ENCODE measurements at places on chromosomes 3 and 15.
A peak's percentile ranks its signal among the peaks of the same experiment; 100 is the strongest.

- peak; percentile 69 for DNase-seq
These were observed 141.5 kb downstream of the GADL1 start for GRCh38 chr3:30752970-30753369.

- DNase-seq = no peak
These were observed 70.2 kb upstream of the ST8SIA2 start for GRCh38 chr15:92323525-92323924.

GRCh38 chr3:134148534-134148933 lies 102.1 kb downstream of the RYK start:
- peak; percentile 14 for DNase-seq

- DNase-seq = peak; percentile 97
These were observed 15.2 kb downstream of the FSTL1 start for GRCh38 chr3:120435621-120436020.

- DNase-seq = no peak
These were observed 678 bp upstream of the TFG start for GRCh38 chr3:100708644-100708988.

GRCh38 chr15:62648954-62649353 lies 393.6 kb upstream of the TPM1 start:
- no peak for DNase-seq

DNA sequence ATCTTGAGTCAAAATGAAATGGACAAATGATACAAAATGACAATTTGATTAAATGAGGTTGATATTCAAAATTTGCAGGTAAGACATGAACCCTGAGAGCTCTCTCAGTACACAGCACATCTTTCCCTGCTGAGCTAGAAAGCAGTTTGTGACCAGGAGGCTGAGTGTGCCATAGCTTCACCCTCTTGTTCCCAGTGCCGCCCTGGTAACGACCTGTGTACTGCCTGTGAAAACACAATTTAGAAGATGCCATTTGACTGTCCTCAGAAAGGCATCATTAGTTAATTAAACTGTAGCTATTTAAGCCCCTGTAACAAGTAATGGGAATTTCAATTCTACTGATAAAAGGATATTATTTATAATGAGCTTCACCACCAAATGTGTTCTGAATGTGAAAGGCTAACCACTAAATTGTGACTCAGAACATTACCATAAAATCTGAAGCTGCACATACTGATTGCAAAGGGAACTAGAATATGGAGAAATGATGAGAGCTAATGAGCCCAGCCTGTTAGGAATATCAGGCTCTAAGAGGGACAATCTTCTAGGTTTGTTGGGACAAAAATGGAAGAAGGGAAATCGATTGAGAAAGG lies 212.9 kb upstream of the ARPP21 start:
- no peak for DNase-seq

GRCh38 chr15:64438653-64439447 lies 21.5 kb upstream of the ZNF609 start:
- DNase-seq = no peak

DNA sequence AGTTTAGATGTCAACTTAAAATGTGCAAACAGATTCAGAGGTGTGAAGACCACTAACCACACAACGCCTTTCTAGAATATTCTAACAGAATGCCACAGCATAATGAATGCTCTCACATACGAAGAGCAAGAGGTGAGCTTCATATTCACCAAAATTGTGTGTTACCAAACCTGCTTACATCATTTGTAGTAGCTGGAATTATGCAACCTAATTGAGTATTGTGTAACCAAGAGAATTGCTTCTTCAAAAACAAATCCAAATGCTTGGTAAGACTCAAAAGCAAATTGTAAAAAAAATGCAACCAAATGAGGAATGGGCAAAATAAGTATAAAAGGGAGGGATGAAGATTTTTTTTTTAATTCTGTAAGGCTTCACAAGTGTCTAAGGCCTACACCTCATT lies 160.7 kb downstream of the TAFA4 start:
- DNase-seq = no peak

GRCh38 chr3:99562138-99562537 lies 76.3 kb upstream of the COL8A1 start:
- peak; percentile 33 for DNase-seq

- no peak for DNase-seq
These were observed 245.1 kb upstream of the NAALADL2 start for GRCh38 chr3:174614036-174614435.

DNA sequence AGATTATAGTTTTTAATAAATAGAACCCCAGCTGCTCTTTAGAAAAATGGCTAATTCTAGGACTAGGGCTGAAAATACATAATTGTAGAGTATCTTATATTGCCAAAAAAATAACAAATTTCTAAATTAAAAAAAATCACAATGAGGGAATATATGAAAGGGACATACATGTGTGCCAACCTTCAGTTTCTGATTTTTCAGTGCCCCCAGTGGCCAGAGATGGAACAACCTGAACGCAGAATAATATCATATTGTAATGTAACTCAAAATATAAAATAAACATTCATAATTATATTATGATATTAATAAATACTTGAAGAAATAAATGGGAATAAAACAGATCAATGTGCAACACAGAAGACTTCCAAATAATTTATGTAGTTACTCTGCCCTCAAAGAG lies 460.5 kb downstream of the ZNF385D start:
- DNase-seq = no peak

DNA sequence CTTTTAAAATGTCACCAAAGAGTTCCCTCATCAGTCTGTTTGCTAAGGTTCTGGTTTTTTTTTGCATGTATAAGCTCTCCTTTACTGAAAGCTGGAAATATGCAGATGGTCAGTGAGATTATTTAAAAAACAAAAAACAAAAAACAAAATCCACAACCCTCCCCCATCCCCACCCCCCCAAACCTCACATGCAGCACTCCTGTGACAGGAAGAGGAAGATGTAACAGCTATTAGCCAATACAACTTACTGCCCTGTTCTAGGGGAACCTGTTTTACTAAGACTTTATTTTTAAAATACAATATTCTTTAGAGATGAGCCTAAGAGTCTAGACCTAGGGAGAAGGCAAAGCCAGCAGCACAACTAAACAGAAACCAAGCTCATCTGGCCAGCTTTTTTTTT lies 39.5 kb downstream of the ANP32A start:
- no peak for DNase-seq

DNA sequence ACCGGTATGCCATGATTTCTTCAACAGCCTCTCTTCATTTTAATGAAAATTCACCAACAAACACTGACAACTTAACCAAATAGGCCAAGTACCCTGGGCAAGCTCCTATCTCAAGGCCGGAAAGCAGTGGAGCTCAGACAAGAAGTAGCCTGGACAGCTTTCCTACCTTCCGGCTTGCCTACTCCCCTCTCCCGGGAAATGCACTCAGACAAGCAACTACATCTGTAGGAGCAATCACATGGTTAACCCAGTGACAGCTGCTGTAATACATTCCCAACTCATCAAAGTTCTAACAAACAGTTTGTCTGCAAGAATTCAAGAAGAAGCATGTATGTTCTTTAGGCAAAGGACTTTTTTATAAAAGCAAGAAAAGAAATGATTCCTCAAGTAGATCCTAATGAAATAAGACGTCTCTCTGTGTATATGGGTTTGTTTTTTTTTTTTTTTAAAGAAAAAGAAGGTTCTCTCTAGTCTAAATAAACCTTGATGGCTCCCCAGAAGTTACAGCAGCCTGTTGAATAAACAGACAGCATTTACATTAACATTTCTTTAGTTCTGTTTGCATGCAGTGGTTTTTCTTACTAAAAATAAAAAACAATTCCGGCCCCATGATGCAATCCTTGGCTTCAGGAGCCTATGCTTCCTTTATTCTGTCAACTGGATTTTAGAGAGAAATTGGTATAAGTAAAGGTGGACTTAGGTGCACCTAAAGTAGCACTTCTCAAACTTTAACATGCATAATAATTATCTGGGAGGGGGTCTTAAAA lies 278.7 kb downstream of the NEK10 start:
- no peak for DNase-seq

- DNase-seq = no peak
These were observed 16.3 kb upstream of the SLC41A3 start for GRCh38 chr3:126100269-126100633.

DNA sequence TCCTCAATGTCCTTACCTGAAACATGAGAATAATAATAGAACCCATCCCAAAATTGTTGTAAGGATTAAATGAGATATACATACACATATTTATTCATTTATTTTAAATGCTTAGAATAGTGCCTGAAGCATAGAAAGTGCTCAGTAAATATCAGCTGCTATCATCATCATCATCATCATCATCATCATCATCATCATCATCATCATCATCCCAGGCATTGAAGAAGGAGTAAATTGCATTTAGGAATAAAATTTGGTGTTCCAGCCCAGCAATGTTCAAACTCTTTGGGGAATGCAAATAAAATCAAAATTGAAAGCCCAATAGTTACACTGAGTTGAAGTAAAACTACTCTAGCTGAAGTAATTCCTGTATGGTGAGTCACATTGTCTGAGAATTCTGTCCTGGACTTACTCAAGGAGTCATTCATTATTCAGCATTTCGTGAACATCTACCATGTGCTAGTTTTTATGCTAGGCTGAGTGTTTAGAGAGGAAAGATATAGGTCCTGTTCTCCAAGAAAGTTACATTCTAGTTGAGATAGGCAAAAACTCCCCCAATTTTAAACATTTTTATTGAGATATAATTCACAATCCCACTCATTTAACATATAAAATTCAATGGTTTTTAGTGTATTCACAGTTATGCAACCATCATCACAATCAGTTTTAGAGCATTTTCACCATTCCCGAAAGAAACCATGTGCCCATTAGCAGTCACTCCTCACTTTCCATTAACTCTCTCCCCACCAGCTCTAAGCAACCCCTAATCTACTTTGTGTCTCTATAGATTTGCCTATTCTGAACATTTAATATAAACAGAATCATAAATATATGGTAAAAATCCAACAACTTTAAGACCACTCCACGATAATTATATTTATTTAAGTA lies 107.2 kb downstream of the FRMD5 start:
- DNase-seq = peak; percentile 82

DNA sequence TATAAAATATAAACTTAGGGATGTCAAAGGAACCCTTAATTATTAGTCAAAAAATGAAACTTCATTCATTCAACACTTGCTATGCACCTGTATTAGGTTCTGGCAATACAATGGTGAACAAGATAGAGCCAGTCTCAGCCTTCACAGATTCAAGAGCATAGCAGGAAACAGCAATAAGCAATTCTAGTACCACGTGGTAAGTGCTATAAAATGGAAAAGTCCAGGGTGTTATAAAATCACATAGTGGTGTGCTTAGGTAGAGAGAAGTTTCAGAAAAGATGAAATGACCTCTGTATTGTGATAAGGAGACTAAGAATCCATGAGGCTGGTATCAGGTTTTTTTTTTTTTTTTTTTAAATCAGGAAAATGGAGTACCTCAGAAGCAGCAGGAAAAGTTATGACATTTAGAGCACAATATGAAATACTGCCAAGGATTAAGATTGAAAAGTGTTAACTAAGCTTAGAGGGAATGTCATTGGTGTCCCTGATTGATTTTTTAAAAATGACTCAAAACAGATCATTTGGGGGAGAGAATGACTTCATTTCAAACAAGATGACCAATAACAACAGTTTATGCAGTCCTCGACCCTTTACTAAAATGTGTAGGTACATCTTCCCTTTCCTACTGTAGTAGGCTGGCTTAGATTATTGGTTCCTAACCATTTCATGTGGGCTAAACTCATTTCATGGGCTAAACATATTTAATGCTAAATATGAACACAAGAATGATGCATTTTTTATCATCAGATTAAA lies 5.0 kb downstream of the TOMM70 start:
- DNase-seq = no peak

DNA sequence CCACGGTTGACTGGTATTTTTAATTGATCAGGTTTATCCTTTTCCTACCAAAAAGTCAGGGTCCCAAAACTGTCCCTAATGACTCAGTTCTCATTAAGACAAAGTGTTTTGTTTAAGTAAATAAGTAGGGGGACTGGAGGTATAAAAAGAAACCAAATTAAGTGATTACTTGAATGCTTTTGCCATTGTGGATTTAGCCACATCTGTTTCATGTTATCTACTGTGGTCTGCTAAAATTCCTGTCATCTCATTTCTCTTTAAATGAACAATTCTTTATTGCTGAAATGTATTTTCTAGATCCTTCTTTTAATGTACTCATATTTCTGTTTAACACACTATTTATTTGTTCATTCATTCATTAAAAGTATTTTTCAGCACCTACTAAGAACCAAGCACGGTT lies 625.9 kb upstream of the ADAMTS9 start:
- DNase-seq = no peak

DNA sequence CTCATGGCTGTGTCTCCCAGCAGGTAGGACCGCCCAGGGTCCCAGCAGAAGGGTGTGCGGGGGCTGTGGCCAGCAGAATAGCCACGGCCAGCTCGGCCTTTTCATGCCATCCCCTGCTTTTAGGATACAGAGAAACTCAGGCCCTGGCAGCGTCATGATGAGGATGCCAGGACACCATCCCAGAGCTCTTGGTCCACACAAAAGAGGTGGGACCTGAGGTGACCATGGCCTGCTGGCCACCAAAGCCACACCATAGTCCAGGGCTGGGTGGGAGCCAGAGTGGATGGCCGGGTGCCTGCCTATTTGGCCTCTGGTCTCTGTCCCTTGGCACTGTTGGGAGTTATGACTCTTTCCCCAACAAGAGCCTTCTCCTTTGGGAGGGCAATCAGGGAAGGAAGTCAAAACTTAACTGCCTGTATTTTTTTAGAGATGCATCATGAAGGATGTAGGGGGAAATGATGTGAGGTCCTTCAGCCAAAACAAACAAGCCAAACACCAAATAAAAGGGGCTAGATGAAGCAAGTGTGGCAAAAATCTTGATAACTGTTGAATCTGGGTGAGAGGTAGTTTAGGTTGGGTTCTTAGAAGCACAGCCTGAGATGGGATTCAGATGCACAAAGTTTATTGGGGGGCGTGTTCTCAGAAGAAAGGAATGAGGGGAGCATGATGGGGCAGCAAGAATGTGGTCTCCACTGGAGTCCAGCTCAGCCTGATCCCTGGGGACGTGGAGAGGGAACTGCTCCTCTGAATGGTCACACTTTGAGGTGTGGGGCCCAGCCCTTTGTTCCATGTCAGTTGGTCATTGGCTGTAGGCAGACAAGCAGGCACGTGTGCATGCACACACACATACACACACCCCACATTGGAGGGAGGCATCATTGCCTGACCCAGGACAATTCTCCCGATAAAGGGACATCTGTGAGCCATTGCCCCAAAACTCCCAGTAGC lies 33.2 kb downstream of the SMAD6 start:
- no peak for DNase-seq

DNA sequence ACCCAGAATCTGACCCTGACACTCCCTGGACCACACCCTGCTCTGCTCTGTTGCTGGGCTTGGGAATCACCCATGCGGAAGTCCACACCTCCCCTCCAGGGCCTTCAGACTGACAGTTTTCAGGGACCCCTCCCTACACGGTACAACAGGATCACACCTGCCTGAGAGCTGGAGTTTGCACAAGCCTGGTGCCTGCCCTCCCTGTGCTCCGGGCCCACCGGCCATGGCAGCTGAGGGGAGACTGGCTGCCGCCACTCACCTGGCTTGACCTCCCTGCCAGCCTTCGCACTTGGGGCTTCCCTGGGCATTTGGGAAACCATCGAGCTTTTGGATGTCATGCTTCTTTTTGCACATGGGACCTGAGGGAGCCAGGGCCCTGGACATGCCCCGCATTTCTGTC lies 95.9 kb upstream of the ANKRD34C start:
- DNase-seq = no peak

DNA sequence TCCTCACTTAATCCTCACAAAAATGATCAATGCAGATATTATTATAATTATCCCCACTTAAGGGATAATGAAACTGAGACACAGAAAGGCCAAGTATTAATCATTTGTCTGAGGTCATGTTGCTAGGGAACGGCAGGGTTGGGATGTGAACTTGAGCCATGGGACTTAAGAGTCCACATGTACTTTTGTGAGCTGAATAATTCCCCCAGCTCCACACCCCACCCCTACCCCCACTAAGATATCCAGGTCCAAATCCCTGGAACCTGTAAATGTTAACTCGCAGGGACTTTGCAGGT lies 290.5 kb upstream of the GADL1 start:
- peak; percentile 17 for DNase-seq
